ENCODE measurements at places on chromosomes 7 and 10. TPM values are rescaled to one million over a fixed set of nuclear protein-coding genes. Genes with fewer than 3 reads are reported as not detected.

The ANXA8 gene
- not detected for total RNA-seq

The SPACDR gene
- 0.44 TPM for total RNA-seq

The GIMAP4 gene
- total RNA-seq: 0.54 TPM

The NEUROG3 gene
- total RNA-seq: not detected

The ADAMTS14 gene
- total RNA-seq: 0.50 TPM

The HTR5A gene
- total RNA-seq: not detected

The OPN1SW gene
- not detected for total RNA-seq

The APBB1IP gene
- 8.4 TPM for total RNA-seq

The EMX2 gene
- 0.75 TPM for total RNA-seq

The EPHA1 gene
- not detected for total RNA-seq

The TLL2 gene
- total RNA-seq: 0.98 TPM

The CPA4 gene
- 1.3 TPM for total RNA-seq

The C7orf57 gene
- not detected for total RNA-seq

The HOXA1 gene
- total RNA-seq: not detected

The CPVL gene
- 6.1 TPM for total RNA-seq

The GPC2 gene
- total RNA-seq: not detected

The CUZD1 gene
- total RNA-seq: 0.56 TPM

The KLLN gene
- total RNA-seq: 1.8 TPM

The SLC37A3 gene
- total RNA-seq: 56.4 TPM

The ITPRID1 gene
- not detected for total RNA-seq

The SPDYE6 gene
- total RNA-seq: not detected

Data from cardiac ventricle fibroblast (primary cell).